ENCODE measurements at places on chromosomes 13 and 19. TPM values are rescaled to one million over a fixed set of nuclear protein-coding genes. Genes with fewer than 3 reads are reported as not detected.

GRCh38 chr13:36055366-36055765 lies 75.8 kb downstream of the DCLK1 start:
- DNase-seq = no peak

- DNase-seq = no peak
Measured at GRCh38 chr19:14056069-14056666, 5.7 kb downstream of the PALM3 start.

DNA sequence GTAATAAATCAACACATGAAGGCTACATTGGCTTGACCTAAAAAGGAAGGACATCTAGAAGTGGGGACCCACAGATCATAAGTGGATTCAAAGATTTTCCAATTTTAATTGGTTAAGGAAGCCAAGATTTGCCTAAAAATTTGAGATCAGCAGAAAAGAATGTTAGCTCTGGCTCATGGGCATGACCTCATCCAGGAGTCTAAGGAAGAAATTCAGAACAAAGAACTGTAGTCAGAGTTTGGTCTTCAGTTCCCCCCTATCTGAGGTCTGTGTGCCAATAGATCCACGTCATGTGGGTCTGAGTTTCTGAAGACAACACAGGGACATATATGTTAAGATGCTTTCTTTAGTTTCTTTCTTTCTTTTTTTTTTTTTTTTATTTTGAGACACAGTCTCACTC lies 648.8 kb upstream of the SPRY2 start:
- no peak for DNase-seq

- DNase-seq = no peak
Measured at GRCh38 chr13:114077933-114078325, 54.5 kb downstream of the RASA3 start.

GRCh38 chr13:40780822-40781401 lies 8.5 kb upstream of the SLC25A15 start:
- DNase-seq = no peak

- peak; percentile 36 for DNase-seq
Measured at GRCh38 chr13:109869312-109870237, 83.2 kb upstream of the IRS2 start.

Gene SLC25A23
- total RNA-seq = 91.3 TPM

Gene PCDH17
- 2.5 TPM for total RNA-seq

Gene EDDM13
- total RNA-seq = not detected

All from prostate gland (tissue), 2 donors.